ENCODE measurements at places on chromosomes 5 and 9. TPM values are rescaled to one million over a fixed set of nuclear protein-coding genes. Genes with fewer than 3 reads are reported as not detected.

Gene PCDHB2
- 44.3 TPM for total RNA-seq

- DNase-seq: no peak
Measured at GRCh38 chr5:32584646-32585045, 711 bp upstream of the SUB1 start.

DNA sequence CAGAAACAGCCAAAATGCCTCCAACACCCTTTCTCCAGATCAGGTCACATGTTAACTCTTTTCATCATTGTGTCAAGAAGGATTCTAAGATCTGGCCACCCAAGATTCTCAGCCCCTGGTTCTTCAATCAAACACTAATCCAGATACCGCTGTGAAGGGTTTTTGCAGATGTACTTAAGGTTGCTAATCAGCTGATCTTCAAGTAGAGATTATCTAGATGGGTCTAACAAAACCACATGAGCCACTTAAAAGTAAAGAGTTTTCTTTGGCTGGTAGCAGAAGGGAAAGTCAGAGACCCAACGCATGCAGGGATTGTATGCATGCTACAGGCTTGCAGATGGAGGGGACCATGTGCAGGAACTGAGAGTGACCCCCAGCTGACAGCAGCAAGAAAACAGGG, 267.9 kb downstream of the CDK5RAP2 start:
- DNase-seq: no peak

DNA sequence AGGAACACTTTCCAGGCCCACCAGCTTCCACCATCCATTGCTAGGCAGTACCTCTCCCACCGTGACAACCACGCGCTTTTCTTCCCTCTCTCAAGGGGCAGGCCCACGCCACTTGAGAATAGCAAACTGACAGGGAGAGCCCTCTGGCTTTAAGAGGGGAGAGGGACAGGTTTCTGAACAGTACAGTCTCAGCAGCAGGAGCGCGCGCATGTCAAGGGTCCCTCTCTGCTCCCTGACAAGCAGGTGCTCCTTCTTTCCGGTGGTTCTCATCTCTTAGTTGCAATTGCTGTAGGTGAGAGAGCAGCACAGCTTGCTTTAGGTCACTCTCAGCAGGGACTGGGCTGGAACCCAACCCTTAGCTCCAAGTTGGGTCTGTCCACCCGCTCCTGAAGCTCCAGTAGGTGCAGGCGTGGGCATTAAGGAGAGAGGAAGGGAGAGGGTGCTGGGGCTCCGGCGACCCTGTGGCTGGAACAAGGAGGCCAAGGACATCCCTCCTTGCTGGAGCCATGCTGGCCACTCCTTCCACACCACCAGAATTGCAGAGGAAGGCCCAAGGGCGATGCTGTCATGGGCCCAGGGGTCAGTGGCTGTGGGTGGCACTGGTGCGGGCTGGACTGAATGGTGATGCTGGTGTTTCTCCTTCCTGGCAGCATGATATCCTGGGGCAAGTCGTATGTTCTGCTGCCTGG, 9.0 kb upstream of the PHF2 start:
- no peak for DNase-seq

Gene SLC26A2
- 25.2 TPM for total RNA-seq

- DNase-seq: no peak
Measured at GRCh38 chr5:10457682-10458574, 16.2 kb downstream of the ROPN1L start.

DNA sequence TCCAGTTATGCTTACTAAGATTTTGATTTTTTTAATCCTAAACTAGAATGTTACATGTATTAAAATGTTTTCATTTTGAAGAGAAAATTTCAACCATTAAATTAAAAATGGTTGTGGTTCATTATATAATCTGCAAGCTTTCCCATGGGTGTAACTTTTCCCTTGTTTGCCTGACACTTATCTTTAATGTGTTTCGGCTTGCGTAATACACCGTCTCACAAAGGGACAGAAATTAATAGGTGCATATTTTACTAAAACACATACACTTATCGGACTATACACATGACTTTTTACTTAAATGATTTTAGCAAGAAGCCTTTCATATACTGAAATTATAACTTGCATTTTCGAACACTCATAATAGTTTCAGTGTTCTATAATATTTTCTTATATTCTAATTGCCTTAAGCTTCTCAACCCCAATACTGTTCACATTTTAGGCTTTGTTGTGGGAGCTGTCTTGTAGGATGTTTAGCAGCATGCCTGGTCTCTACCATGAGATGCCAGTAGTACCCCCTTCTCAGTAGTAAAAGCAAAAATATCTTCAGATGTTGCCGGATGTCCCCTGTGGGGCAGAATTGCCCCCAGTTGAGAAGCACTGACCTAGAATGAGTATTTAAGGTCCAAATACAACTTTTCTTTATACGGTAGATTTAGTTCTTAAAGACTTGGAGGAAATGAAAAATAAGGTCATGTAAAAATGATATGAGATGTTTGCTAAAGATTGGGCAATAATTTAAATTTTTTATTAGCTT, 28.6 kb downstream of the UGCG start:
- DNase-seq: no peak

DNA sequence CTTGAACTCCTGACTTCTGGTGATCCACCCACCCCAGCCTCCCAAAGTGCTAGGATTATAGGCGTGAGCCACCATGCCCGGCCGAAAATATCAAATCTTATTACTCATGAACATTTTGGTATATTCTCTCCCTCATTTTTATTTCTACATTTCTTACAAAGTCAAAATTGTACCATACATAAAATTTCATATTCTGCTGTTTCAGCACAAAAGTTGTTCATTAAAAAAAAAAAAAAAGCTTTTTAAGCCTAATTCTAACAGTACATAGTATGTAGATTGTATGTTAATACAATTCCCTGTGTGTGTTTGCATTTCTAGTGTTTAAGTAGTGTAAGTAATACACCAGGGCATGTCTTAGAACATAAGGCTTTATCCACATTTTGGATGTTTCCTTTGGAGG, 14.9 kb downstream of the BNIP1 start:
- DNase-seq: no peak

GRCh38 chr5:169048181-169049125, 252.5 kb downstream of the SLIT3 start:
- peak; percentile 50 for DNase-seq

Gene MPDZ
- 31.0 TPM for total RNA-seq

DNA sequence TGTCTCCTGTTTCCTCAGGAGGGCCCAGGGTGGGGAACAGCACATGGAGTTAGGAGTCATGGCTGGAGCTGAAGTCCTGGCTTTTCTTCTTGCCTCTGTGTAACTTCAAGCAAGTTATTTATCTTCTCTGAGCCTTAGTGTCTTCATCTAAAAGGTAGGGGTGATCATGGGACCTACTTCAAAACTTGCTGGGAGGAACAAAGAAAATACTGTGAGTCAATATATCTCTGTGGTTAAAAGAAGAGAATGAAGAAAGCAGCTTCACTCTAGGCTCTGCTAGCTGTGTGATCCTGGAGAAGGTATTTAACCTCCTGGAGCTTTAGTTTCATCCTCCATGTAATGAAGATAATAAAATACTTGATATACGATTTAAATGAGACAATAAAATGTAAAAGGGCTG, 26.5 kb downstream of the AFAP1L1 start:
- no peak for DNase-seq

Data from astrocyte (in vitro differentiated cells and primary cell).